ENCODE measurements at places on chromosomes 6 and 20.
A peak's percentile ranks its signal among the peaks of the same experiment; 100 is the strongest.

GRCh38 chr6:19759117-19759880 is 77.9 kb upstream of the ID4 start:
- DNase-seq = no peak

DNA sequence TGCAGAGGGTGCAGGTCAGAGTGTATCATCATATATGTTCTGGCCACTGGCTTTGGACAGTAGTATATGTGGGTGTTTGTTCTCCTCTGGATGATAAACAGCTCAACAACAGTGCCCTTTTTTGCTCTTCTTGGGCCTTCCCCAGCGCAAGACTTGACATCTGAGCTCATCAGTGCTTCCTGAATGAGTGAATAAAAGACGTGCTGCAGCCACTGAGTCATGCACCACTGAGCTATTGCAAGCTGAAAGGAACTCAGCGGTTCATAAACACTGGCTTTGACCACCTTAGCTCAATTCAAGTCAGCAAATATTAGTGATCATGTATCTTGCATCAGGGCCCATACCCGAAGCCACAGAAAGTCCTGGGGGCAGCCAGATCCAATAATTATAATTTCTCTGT is 105.3 kb upstream of the KCNG1 start:
- no peak for DNase-seq

GRCh38 chr6:53032849-53033248 is 32.4 kb upstream of the FBXO9 start:
- DNase-seq = no peak

GRCh38 chr20:50331469-50332363 is 141.1 kb downstream of the CEBPB start:
- no peak for DNase-seq

DNA sequence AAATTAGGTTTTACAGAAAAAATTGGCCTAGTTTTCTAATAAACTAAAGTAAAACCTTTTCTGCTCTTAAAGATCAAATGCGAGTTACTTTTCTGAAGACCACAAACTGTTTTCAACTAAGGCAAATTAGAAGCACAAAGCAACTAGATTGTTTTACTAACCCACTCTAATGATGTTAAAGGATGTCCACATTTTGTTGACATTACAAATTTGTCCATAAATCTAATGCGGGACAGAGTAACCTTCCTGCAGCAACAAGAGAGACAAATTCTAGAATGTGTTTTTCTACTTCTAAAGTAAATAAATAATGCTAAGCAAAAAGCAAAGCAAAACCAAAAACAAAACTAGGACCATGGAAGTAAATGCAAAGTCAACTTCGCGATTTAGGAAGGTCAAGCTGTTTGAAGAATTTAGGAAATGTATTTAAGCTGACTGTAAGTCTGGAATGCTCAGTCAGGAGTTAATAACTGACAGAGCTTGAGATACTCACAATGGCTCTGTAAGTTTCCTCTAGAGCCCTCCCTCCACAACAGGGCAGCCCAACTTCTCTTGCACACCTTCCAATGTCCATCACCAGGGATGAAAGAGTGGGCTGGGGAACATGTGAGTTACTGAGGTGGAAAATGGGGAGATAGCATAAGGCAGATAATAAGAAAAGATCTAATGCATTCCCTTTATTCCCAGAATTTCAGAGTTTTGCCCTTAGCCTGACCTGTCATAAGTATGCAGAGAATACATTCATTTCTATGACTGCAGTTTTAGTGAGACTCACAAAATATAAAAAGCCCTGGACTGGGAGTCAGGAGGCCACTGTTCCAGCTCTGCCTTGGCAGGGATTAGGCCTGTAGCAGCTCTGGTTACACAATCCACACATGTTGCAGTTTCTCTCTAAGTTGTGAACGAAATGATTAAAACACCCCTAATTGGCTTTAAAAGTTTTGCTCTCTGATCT is 158.8 kb downstream of the FOXA2 start:
- no peak for DNase-seq

GRCh38 chr20:2672446-2672845 is 8.4 kb upstream of the IDH3B start:
- DNase-seq = no peak

DNA sequence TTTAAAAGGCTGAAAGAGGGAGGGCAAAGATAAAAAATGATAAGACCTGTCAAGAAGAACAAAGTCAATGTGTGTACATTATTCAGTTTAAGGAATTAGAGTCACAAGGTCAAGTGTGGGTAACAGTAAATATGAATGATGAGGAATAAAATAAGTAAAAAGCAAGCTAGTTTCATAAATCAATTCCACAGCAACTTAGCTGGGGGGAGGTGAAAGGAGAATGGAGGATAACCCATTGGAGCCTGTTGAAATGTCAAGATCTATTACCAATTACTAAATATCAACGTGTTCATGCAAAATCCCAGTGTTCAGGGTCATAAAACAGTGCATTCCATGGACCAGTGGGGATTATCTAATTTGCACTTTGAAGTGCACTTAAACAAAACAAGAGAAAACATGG is 242.9 kb downstream of the TBX18 start:
- no peak for DNase-seq

DNA sequence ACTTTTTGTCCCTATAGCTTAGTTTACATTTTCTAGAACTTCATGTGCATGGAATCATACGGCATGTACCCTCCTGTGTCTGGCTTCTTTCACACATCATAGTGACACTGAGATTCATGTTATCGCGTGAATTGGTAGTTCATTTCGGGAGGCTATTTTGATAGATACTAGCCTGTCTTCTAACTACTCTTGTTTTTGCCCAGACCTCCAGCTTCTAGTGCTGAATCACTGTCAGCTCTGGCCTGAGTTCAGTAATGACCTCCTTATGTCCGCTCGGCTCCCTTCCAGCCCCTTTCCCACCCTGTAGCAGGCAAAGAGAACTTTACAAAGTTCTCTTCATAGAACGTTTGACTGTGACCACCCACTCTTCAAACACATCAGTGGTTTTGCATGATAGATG is 14.1 kb downstream of the MYBL2 start:
- DNase-seq = no peak

DNA sequence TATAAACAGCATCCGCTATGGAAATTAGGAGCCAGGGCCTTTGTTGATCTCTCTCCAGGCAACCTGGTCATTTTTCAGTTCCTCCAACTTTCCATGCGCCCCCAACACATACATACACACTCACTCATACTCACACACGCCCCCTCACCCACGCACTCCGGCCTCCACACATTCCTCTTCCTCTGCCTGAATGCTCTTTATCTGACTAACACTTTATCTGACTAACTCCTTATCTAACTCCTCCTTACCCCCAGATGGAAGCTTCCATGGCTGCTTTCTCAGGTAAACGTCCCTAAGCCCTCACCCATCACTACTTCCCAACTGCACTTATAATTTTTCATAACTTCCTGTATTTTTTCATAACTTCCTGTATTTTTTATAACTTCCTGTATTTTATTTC is 17.4 kb downstream of the CASS4 start:
- peak; percentile 51 for DNase-seq

- DNase-seq = no peak
Observed at GRCh38 chr6:41625442-41625841, 12.8 kb upstream of the MDFI start.

DNA sequence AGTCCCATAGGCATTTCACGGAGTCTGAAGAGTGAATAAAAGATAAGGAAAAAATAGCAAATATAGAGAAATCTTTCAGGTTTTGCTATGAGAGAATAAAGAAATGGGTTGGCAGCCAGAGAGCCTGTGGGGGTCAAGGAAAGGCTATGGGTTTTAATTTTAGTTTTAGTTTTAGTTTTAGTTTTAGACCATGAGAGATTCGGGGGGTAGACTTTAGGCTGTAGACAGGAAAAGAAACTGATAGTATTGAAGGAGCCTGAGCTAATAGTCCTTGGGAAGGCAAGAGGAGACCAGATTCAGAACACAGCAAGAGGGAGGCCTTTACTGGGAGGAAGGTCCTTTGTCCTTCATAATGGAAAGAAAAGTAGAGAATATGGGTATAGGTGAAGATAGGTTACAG is 19.3 kb downstream of the DOP1A start:
- DNase-seq = no peak

- no peak for DNase-seq
Observed at GRCh38 chr6:137647762-137648447, 153.7 kb upstream of the OLIG3 start.

GRCh38 chr6:151286214-151286613 is 46.4 kb downstream of the AKAP12 start:
- DNase-seq = no peak

GRCh38 chr6:154569156-154569862 is 58.8 kb upstream of the CNKSR3 start:
- no peak for DNase-seq

DNA sequence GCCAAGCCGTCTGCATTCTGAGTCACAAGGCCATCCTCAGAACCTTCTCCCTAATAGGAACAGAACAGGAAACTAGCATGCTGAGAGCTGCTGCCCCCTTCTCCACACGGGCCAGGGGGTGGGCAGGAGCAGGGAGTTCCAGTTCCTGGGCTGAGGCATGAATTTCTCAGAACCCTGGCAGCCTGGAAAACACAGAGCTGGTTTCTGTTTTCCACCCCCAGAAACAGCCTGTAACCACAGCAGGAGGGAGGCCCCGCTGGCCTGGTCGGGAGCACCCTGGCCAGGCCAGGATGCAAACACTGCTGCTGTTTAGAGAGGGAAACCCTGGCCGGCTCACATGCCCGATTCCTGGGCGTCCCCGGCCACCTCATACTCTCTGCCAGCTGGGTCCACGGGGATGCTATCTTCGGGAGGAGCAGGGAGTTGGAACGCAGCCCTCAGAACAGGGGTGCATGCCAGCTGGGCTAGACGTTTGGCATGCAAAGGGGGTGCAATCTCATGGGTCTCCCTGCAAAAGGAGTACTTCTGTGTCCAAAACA is 130.1 kb downstream of the NFATC2 start:
- DNase-seq = no peak

- DNase-seq = no peak
Observed at GRCh38 chr6:96923871-96924493, 546 bp upstream of the KLHL32 start.

DNA sequence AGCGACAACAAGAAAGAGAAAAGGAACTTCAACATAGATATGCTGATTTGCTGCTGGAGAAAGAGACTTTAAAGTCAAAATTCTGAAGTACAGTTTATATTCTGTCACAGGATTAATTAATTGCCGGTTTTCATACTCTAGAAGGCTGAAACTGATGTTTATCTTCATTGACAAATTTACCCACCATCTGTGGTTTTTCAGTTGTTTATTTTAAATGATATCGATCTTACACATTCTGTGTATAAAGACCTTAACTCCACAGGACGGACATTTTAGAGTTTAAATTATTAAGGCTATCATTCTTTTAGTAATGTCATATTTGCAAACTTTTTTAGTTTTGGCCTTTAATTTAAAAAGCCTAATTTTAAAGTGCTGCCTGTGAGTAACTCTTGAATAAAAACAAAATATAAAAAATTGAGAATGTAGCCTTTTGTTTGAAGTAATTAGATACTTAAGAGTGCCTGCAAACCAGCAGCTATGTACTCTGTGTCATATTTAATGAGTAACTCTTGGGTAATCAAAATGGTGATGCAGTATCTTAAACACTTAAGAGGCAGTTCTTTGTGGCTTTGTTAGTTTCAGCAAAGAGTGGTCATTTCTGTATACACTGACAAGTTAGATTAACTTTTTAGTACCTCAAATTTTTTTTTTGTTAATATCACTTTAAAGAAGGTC is 59.3 kb downstream of the CDC5L start:
- DNase-seq = no peak

DNA sequence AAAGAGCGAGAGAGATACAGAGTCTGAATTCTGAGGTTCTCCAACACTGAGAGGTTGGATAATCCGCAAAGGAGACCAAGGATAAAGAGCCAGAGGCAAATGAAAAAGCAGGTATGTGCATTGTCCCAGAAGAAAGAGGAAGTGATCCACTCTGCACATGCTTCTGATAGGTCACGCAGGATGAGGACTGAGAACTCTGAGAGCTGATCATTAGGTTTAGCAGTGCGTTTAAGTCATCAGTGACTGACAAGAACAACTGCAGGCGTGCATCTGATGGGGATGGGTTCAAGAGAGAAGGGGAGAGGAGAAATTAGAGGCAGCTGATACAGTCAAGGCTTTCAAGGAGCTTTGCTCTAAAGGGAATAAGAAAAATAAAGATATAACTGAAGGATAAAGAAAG is 301.2 kb upstream of the SGK1 start:
- no peak for DNase-seq

GRCh38 chr6:2877960-2878359 is 25.1 kb downstream of the SERPINB9 start:
- no peak for DNase-seq

- no peak for DNase-seq
Observed at GRCh38 chr20:10708351-10709185, 34.8 kb upstream of the JAG1 start.
